NCI-H1092 (cell line): ENCODE measurements at places on chromosomes 2 and 18.

DNA sequence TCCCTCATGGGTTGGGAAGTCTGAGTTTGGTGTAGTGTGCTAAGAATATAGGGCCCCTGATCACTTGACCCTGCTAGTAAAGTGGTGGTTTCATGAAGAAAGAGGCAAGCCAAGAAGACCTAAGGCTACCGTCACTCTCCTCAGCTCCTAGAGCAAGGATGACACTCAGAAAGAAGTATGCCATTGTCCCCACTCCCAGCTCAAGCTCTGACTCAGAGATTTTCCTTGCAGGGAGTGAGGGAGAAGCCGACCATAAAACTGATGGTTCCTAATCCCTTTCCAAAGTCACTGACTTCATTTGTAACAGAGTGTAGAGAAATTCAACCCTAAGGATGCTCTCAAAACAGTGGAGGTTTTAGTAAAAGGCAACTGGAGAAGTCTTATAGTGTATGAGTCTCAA lies 80.9 kb downstream of the ICA1L start:
- no peak for DNase-seq

GRCh38 chr18:11886577-11887110 lies 21.5 kb downstream of the MPPE1 start:
- no peak for DNase-seq

- no peak for DNase-seq
Observed at GRCh38 chr2:82158150-82158549, 1853.6 kb upstream of the LRRTM1 start.

DNA sequence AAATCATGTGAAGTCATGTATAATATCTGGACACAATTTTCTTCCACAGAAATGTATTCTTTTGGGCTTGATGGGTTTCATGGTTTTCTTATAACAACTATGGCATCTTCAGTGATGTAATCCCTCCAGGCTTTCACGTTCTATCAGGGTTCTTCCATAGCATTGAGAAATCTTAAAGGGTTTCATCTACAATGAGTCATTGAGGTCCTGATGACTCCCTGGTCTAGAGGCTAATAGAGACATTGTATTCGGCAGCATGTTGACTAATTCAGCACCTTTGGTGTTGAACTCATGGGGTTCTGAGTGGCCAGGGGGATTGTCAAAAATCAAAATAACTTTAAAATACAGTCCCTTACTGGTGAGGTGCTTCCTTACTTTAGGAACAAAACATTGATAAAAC lies 614.0 kb upstream of the CRIM1 start:
- DNase-seq, result no peak

DNA sequence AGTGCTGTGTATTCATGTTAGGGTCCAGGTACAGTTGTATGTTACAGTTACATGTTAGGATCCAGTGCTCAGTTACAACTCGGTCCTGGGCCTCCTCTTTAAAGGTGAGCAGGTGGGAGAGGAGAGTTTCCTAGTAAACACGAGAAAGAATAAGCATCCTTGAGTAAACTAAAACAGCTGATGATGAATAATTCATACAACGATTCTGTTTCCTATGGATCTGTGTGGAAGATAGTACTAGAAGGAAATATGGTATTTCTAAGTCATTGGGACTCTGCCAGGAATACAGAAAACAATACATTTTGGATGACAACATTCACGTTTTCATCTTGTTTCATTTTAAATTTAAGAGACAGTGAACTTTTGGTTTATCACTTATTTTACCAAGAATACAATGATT lies 29.5 kb downstream of the SNTG2 start:
- DNase-seq, result peak; percentile 10

DNA sequence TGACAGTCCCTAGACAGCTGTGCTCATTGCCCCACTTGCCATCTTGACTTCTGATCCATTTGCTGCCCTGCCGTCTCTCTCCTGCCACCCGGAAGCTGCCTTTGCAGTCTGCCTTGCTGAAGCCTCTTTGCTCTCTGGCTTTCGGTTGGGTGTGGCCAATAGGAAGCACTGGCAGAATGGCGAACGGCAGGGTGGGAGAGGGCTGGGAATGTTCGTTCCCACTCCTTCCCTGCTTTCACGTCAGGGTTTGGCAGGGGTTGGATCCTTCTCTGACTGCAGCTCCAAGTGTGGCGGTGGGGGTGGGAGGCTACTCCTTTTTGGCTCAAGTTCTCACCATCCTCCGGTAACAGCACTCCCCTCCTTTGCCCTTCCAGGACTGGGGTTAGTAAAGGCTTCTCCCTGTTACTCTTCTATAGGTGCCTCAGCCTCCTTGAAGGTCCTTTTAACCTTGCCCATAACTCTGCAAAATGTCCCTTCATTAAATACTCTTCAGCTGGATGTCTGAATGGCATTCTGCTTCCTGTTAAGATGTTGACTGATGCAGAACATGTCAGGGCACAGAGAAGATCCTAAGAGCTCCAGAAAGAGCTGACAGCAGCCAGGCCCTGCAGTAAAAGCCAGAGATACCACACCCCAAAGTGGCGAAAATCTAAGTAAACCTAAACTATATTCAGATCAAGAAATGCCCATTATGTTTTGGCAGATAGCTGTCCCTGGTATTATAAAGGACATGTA lies 299.7 kb downstream of the CDCA7 start:
- DNase-seq, result no peak

DNA sequence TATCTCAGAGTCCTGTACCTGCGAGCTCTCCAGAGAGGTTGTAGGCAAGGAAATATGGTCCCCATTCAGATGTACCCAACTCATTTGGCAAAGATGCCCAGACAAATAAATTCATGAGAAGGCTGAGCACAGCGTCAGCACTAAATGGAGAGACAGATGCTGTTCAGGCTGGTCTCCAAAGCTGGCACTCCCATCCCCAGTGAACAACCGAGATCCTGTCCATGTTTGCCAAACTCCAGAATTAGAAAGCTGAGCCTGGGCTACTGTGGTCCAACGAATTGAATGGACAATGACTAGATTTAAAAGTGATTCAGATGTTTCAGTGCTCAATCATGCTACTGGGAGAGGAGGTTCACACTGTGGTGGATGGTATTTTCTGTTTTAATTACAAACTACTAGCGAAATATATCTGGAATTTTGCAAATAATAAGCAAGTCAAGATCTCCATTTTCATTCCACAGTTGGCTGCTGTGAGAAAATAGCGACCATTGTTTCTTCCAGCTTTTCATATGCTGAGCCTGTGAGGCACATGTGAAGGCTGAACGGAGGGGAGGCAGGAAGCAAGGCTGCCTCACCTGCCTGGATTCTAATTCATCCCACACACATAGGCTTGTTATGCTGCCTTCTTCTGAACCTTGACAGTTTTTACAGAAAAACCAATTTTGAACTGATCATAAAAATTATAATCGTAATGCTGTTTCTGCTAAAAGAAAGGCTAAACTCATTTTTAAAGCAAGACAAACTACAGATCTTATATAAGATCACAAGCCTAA lies 22.6 kb upstream of the DAPL1 start:
- DNase-seq, result peak; percentile 10

GRCh38 chr2:96625571-96626552 lies 12.2 kb downstream of the KANSL3 start:
- no peak for DNase-seq

DNA sequence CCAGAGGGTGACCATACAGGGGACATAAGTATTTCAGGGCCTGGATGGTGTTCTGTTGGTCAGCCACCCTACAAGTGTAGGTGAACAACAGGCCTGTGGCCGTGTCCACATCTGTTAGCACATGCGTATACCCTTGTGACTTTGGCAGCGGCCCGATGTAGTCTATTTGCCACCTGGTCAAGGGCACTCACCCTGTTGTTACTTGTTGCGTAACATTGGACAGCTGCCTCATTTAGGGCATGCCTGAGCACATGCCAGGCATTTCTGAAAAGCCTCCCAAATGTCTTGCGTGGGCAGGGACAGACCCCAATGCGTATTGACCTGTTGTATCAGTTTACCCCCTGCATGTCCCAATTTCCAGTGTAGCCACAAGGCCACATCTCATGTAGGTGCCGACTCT lies 235.0 kb downstream of the MBD5 start:
- DNase-seq, result no peak

DNA sequence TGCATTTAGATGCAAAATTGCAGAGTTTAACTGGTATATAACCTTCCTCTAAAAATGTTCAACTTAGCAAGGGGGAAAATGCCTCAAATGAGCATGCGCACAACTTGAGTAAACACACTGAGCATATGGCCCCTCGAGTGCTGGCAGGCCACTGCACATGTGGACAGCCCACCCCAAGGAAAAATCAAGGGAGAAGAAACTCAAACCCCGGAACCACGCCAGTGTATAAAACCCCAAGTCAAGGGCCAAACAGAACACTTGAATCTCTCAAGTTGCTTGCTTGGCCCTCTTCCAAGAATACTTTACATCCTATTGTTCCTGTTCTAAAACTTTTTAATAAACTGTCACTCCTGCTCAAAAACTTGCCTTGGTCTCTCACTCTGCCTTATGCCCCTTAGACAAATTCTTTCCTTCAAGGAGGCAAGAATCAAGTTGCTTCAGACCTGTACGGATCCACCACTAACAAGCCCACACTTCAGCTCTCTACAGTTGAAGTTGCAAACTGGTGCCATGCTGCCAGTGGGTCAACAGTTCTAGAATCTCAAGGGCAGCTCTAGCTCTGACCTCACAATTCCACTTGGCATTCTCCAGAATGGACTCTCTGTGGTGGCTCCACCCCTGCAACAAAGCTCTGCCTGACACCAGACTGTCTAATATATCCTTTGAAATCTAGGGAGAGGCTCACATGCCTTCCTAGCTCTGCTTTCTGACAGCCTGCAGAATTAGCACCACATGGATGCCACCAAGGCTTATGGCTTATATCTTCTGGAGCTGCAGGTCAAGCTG lies 38.9 kb downstream of the HIBCH start:
- no peak for DNase-seq

DNA sequence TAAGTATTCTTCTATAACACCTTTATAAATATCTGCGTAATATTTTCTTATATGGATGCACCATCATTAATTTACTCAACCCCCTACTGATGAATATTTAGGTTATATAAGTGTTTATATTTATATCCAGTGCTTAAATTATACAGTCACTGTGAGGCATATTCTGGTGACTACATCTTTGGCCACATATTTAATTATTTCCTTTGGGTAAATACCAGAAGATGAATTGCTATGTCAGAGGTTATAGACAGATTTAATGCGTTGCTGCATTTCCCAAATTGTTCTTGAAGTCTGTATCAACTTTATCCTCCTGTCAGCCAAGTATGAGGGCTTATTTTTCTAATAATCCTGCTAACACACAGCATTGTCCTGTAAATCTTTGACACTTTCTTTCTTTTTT lies 18.7 kb downstream of the DYSF start:
- no peak for DNase-seq

- DNase-seq, result no peak
Observed at GRCh38 chr2:125095826-125096225, 1070.7 kb downstream of the CNTNAP5 start.

DNA sequence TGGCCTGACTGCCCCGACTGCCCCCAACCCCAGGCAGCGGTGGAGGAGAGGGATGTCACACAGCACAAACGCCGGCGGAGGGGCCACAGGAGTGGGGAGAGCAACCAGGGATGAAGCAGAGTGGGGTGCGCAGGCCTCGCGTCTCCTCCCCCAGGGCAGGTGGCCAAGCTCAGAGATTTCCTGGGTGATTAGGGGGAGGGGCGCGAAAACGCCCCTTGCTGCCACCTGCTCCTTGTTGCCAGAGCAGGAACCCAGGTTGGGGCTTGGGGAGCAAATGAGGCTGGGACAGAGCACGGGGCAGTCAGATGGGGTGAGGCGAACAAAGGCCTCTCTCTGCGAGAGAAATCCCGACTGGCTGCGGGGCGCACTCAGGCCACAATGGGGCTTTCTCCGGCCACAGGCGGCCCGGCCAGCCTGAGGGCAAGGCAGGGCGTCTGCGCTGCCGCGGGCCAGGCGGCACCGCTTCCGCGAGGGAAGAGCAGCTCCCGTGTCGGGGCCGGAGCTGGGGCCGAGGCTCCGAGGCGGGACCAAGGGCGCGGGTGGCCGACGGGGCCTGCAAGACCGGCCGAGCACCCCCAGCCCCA lies 11.5 kb downstream of the TEX44 start:
- DNase-seq, result peak; percentile 47

DNA sequence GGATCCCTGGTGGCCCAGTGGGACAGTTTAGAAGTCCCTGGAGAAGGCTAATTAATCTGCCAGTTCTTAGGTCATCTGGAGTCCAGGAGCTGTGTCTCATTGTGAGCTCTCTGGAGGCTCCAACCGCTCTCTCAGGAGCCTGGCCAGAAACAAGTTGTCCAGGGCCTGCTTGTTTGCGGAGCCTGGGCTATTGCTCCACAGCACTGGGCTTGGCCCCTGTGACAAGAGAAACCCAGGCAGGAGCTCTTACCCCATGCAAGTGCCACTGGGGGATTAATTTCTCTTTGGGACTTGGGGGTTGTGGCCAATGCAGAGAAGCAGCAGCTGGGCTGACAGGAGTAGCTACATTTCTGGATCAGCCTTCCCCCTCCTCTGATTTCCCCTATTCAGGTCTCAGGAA lies 24.5 kb upstream of the TNP1 start:
- DNase-seq, result no peak

- no peak for DNase-seq
Observed at GRCh38 chr18:26003356-26003755, 87.1 kb downstream of the SS18 start.

DNA sequence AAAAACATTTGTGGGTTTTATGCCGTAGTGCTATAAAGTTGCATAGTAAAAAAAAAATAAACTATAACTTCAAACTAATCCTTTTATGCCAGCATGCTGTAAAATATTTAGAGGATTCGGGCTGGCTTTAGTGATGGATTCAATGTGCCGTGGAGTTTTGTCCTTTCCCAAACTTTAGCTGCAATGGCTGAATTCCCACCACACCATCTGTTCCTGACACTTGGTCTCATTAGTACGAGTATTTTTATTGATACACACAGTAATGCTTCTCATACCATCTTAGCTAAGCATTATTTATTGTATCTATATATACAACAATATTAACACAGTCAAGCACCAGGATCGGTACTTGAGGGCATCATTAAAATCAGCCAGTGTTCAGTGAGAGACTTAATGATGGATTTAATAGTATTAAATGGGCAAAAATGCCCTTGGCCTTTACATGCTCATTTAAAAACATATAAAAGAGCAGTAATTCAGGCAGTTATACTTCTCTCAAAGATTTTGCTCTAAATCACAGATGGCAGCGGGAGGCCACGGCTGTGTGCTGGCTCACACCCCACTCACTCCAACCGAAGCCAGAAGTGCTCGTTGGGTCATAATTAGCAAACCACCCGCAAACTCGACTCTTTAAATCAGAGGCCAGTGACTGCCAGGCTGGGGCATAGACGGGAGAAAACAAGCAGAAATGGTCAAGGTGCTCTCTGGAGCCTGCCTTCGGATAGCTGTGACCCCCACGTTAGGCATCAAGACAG lies 297.0 kb upstream of the REV1 start:
- DNase-seq, result no peak

- DNase-seq, result no peak
Observed at GRCh38 chr2:147511491-147511948, 333.3 kb upstream of the ACVR2A start.

GRCh38 chr2:194815475-194815874 lies 841.6 kb upstream of the SLC39A10 start:
- DNase-seq, result no peak

DNA sequence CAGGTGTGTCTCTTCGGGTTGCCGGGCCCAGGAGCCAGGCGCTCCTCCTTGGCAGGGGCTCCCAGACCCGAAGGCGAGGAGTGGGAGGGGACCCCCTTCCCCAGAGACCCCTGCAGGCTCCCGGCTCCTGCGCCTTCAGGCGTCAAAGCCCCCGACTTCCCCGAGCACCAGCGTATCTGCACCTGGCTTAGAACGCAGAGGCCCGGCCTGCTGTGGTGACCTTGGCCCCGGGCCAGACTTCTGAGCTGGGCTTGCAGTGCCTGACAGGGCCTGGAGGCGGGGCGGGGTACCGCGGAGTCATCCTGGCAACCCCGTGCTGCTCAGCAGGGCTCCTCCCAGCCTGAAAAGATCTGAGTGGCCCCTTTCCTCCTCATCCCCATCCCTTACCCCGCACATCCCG lies 27.0 kb downstream of the SKA1 start:
- peak; percentile 71 for DNase-seq
